Activated CD4-positive, alpha-beta T cell treated with anti-CD3 and anti-CD28 coated beads, Interleukin-2, Interleukin-6, amounts not matched to agents 100 ng/mL and 50 ng/mL, durations not matched to agents 16 hours and 8 hours (primary cell): ENCODE measurements at places on chromosomes 7 and 10.

GRCh38 chr10:32454148-32454547 lies 8.2 kb downstream of the CCDC7 start:
- DNase-seq = no peak

- no peak for DNase-seq
These were observed 188.7 kb upstream of the PPP1R3A start for GRCh38 chr7:114107522-114107921.

DNA sequence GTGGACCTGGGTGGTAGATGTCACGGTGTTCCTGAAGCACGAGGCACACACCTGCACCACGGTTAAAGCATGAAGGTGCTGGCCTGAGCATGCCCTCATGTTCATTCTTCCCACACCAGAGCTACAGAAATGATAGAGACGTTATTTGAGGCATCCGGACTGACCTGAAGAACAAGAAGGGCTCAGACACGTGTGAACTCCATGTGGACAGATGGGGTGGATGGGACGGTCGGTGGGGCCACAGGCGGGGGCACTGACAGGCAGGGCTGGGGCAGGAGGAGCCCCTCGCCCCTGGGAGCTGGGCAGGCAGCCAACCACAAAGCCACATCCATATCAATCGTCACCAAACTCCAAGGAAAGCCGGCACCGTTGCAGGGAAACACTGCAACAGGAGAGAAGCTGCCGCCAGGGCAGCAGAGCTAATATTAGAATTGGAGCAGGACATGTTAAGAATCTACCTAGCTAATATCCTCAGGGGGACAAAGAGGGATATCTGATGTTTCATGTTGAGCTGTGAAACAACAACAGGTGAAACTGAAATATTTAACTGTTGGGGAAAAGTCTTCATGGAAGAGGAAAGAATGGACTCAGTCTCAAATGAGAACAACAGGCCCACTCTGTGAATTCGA lies 37.8 kb upstream of the DIP2C start:
- no peak for DNase-seq

GRCh38 chr7:49715486-49715885 lies 58.0 kb upstream of the VWC2 start:
- DNase-seq = no peak

DNA sequence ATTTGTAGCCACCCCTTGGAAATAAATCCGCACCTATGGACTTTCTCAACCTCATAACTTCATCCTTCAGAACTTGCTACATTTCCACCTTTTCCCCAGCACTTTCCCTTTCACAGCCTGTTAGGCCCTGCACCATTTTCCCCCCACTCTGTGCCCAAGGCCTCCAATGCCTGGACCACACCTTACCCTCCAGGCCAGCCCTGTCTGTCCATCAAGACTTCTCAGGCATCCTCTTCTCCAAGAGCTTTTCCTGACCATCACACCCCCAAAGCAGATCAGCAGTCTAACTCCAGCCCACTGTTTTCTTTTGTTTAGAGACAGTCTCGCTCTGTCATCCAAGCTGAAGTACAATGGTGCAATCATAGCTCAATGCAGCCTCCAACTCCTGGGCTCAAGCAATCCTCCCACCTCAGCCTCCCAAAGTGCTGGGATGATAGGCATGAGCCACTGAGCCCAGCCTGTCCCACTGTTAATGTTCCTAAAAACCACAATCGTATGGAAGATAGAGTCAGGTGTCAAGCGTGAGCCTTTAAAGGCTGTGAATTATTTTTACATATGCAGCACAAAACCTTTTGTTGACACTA lies 116.8 kb downstream of the PARD3 start:
- DNase-seq = no peak

- DNase-seq = no peak
These were observed 8.2 kb downstream of the IMMP2L start for GRCh38 chr7:111554086-111554485.

DNA sequence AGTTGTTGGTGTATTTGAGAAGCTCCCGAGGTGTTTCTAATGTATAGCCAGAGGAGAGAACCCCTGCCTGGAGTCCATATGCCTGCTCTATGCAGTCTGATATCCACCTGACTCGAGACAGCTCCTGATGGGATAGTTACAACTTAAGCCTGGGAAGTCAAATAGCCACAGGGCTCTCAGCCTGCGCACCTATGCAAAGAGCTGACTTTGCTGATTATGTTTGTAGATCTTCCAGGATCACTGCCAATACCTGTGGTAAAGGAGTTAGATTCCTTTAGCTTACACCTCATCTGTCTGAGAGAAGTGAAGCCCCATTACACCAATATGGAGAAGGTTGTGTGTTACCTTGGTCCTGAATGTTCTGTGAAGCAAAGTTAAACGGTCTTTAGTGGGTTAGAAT lies 1063.3 kb downstream of the NRG3 start:
- no peak for DNase-seq

DNA sequence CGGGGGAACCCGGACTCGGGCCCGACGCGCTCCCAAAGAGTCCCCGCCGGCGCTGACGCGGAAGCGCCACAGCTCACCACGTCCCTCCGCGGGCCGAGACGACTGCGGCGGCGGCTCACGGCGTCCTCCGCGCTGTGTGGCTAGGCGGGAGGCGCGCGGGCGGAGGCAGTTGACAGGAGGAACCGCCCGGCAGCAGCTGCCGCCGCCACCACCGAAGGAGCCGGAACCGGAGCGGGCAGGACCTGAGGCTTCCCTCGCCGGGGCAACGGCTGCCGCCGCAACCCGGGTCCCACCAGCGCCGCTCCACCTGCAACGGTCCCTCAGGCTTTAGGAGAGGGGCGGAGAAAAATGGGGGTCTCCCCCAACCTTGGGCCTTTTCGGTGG lies 334 bp downstream of the ZNF800 start:
- peak; percentile 66 for DNase-seq

GRCh38 chr7:5598261-5598761 lies 174.7 kb upstream of the TNRC18 start:
- DNase-seq = no peak

DNA sequence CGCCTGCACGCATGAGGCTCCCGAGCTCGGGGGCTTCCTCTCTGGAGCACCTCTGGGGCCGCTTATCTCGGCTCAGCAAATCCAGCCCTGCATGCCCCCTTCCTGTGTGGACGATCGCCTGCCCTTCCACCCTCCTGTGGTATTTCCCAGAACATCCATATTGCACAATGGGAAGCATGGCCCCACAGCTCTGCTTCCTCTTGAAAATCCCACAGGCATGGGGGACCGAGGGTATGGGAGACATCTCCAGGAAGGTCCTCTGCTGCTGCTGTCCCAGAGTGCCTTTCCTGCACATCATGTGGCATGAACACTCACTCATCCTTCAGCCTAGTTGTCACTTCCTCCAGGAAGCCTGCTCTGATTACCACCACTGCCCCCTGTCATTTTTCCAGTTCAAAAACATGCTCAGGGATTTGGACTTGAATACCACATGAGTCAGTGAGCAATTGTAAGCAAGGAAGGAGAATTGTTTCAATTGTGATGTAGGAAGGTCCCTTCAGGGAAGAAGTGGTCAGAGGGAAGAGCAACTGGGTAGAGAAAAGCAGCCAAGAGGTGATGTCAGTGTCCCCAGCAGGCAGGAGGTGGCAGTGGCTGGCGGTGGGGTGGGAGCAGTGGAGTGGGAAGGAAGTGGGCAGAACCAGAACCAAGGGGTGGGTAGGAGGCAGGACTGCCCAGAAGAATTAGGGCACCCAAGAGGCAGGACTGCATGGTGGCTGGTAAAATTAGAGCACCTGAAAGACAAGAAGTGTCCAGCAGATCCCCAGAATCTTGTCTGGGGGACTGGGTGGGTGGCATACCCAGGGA lies 67.5 kb upstream of the ZMIZ1 start:
- DNase-seq = no peak

- no peak for DNase-seq
These were observed 55.8 kb upstream of the EXOC4 start for GRCh38 chr7:133196856-133197612.

GRCh38 chr7:618539-619367 lies 99.1 kb upstream of the PDGFA start:
- DNase-seq = peak; percentile 79

- DNase-seq = no peak
These were observed 29.0 kb upstream of the HSPA12A start for GRCh38 chr10:116771101-116771958.

DNA sequence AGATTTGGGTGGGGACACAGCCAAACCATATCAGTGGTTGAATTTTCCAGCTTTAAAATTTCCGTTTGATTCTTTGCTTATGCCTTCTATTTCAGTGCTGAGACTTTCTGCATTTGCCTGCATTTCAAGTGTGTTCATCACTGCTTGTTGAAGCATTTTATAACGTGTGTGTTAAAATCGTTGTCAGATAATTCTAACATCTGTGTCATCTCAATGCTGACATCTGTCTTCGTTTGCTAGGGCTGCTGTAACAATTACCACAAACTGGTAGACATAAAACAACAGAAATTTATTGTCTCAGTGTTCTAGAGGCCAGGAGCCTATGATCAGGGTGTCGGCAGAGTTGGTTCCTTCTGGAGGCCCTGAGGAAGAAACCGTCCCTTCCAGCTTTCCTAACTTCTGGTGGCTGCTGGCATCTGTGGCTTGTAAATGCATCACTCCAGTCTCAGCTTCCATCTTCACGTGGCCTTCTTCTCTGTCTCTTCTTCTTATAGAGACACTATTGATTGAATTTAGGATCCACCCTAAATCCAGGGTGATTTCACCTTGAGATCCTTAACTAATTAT lies 71.1 kb upstream of the SDK1 start:
- DNase-seq = no peak

DNA sequence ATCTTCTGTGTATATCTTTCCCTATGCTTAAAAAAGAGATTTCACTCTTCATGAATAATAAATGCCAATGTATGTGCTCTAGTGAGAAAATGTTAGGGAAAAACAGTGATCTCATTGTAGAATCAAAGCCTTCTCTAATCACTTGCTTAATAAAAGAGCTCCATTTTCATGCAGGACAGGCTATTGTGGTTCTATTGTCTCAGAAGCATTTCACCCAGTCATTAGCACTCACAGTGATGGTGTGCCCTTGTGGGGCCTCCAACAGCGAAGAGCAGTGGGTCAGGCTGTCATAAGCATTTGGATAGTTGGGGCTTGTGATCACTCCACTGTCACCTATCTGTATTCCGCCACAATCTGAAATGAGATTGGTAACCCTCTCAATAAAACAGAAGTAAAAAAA lies 83.9 kb upstream of the RSU1 start:
- no peak for DNase-seq

DNA sequence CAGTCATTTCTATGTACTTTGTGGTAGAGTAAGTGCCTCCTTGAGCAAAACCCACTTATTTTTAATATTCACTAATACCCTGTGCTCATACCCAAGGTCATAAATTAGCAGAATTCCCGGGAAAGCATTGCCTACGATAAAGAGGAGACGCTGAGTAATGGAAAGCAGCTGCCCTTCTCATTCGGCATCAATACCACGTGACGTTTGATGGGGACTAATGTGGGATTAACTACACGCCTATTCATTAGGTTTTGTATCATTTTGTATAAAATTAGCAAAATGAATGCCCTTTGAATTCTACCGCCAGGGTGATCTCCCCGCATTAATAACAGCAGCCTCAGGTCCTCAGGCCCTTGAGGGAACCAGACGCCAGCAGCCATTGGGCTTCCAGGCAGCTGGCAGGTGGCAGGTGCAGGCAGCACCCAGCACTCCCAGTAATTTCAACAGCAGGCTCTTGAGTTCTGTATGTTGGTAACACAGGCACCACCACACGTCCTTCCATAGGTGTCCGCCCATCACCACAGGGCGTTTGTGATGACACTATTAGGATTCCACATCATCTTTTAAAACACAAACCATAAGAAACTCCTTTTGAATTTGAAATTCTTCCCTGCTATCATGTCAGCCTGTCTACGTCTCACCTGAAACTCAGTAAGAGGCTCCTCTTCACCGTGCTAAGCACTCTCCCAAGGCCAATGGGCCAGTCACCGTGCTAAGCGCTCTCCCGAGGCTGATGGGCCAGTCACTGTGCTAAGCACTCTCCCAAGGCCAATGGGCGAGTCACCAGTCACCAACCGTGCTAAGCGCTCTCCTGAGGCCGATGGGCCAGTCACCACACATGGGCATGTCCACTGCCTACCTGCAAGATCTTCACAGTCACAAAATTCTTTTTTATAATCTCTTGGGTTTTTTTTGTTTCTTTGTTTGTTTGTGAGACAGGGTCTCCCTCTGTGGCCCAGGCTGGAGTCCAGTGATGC lies 509.4 kb downstream of the PTPRN2 start:
- no peak for DNase-seq

- DNase-seq = peak; percentile 56
These were observed 44.6 kb downstream of the TAX1BP1 start for GRCh38 chr7:27784399-27785053.
